Hematopoietic multipotent progenitor cell treated with erythropoietin and hydrocortisone succinate and interleukin-3 and kit ligand, for 15 days (in vitro differentiated cells): ENCODE measurements at places on chromosomes 11 and 22.

DNA sequence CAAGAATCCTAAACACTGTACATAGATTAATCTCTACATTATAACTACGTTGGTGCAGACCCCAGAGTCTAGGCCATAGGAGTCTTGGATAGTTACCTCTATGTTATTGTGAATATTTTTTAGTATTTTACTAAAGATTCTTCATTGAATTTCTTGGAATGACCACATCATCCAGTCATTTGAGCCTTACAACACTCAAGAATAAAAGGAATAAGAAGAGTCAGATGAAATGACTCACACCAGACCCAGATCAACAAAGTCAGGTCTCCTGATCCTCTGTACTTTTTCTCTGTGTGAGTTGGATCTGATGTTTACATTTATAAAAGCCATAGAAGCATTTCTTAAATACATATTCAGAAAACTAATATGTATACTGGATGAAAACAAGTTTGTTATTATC, 179.2 kb upstream of the ARHGAP20 start:
- no peak for DNase-seq

DNA sequence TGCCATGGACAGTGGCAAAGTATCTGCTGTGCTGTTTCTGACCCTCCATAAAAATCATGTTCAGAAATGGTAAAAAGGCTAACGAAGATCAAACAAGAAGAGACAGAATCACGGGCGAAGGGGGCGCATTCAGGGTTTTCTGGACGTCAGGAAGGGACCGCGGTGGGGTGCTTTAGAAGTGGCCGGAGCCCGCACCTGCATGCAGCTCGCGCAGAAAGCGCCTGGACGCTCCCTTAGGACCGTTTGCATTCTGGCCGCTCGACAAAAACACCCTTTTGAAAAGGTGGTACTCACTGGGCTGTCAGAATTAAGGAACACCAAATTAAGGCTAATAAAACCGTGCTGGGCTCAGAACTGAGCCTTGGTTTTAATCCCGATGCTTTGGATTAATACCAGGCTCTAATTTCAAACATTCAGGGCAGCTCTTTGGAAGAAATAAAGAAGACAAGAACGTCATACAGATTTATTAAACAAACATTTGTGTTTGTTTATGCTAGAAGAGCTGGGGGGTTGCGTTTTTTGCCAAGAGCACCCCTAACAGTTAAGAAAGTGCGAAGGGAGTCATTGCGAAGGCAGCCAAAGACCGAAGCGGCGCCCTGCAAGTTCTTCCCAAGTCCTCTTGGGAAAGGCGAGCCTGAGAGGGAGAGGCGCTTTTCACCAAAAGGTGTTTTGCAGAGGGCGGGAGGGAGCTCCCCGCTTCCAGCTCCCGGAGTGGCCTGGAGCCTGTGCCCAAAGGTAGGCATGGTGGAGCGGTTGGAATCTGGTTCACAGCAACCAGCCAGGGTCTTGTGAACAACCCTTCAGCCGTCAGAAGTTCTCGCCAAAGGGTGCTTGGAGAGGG, 47.7 kb upstream of the DBX1 start:
- DNase-seq = no peak

- no peak for DNase-seq
Observed at GRCh38 chr11:115078461-115079438, 400.4 kb downstream of the NXPE2 start.

DNA sequence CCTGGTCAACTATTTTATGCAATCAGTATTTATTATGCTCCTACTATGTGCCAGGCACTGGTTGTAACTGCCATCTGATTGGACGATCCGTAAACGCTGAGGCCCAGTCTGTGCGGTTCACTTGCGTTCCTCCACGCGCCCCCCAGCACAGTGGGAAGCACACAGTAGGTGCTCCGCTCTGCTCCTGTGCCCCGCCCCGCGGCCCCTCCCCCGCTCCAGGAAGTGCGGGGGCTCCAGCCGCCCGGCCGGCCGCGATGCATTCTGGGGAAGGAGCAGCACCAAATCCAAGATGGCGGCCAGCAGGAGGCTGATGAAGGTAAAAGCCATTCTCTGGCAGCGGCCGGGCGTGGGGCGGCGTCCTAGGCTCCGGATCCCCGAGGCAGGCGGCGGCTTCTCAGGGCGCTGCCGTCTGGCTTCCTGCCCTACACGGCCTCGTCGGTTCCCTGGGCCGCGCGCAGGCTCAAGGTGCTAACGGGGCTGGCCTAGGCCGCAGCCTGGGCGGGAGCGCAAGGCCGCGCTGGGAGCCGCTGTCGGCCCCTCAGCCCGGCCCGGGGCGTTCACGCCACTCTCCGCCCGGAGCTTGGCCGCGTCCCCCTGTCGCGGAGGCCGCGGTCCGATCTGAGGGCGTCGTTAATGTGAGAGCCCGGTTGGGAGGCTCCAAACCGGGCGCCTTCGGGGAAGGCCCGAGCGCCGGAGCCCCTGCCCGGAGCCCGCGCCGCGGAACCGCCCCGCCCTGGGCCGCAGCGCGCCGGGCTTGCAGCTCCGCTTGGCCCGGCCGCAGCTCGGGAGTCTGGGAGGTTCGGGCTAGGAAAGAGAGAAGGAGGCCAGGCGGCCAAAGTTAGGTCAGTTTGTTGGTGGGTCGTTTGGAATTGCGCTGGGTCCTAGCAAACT, at the start of gene UBE2L3:
UBE2L3 (plus strand) TSS at position 259 of the 891 bp plus-strand sequence; CDS start at position 290, 31 bp downstream.
- DNase-seq = peak; percentile 88

GRCh38 chr11:18775492-18776292, 15.9 kb downstream of the PTPN5 start:
- peak; percentile 50 for DNase-seq
